Fibroblast of the aortic adventitia (primary cell): ENCODE measurements at places on chromosomes 2 and 18.
A peak's percentile ranks its signal among the peaks of the same experiment; 100 is the strongest.

DNA sequence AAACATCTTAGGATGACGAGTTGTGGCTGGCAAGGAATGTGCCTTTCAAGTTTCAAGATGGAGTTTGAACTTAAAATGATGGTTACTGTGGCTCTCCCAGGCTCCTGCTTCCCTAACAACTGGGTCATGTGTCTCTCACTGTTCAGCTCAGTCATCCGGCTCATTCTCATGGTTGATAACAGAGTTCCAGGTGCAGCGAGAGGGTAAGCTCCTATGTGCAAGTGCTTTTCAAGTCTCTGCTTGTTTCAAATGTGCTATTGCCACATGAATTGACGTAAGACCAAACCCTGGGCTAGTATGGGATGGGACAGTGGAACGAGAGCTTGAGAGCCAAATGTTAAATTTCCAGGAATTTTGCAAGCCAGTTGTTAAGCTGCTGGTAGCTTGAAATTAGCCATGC is 19.5 kb upstream of the PUM2 start:
- DNase-seq, result no peak

- DNase-seq, result no peak
Observed at GRCh38 chr2:190527214-190527613, 7.3 kb downstream of the NEMP2 start.

DNA sequence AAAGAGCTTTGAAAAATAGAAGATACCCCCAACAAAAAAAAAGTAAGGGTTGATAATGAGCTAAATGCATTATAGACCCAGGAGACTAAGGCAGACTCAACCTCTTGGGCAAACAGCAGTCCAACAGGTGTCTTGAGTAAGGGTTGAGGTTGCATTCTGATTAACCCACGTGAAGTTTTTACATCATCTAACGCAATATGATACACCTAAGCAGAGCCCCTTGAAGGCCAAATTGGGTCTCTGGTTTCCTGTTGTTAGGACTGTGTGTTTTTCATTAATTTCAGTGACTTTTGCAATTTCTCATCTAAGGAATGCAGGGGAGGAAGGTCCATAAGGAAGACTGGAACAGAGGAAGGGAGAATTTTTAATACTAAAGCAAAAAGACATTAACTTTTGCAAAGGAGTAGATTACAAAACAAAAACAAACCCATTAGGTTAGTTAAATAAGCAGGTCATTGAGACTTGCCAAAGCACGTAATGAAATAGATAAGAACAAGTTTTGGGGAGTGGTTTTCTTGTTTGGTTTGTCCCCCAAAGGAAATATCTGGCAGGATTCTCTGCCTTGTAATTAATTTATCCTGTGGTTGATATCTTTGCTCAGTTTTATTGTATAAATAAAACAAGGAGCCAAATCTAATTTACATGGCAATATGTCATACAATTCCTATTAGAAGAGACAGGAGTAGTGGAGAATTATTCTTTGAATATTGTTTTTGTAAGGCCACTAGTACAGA is 244.3 kb downstream of the ETAA1 start:
- DNase-seq, result peak; percentile 49

- no peak for DNase-seq
Observed at GRCh38 chr18:13547347-13547746, 179.0 kb downstream of the FAM210A start.

DNA sequence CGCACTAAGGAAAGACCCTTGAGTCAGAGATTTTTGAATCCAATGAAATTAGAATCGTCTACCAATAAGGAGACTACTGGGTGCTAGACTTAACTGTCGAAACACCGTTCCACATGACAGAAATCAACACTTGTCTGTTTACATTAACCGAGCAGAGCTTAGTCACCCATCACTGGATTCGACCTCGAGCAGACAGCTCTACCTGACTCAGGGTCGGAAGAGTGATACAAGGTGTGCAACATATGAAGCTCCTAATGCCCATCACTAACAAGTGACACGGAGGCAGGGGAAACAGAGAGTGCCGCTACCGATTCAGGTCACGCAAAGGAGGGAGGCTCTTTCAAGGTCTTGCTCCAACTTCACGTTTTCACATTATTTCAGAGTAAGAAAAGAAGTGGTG is 54.2 kb upstream of the FZD5 start:
- no peak for DNase-seq

GRCh38 chr2:42436370-42436769 is 57.4 kb downstream of the KCNG3 start:
- no peak for DNase-seq

DNA sequence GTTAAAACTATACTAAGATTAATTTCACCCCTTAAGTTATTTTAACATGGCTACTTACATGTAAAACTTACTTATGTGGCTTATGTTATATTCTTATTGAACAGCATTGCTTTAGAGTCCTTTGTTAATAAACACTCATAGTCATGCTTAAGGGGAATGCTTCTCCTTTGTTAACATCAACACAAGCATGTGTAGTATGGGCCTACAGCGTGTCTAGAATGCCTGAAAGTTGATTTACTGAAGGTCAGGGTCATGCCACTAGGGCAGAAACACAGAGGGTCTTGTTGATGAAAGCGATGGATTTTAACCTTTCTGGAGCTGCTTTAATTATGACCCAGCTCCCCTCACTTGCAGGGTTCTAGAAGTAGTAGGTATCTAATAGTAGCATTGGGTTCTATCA is 159.8 kb upstream of the DLX2 start:
- DNase-seq, result no peak

GRCh38 chr2:26610504-26611335 is 30.4 kb downstream of the CIB4 start:
- no peak for DNase-seq

DNA sequence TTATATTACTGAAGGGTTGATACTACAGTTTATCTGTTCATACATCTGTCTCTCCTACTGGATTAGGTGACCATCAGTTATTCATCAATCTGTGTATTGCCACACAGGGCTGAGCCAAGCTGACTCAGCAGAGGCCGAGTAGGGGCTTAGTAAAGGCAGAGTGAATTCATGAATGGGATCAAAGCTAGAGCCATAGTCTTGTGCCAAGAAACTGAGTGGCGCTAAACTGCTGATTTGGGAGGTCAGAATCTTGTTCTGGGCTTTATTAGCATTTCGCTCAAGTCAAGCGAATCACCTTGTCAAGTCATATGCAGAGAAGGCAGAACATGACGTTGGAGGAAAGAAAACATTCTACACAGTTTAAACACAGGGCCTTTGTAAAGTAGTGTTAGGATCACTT is 34.1 kb downstream of the SOCS6 start:
- DNase-seq, result peak; percentile 71

DNA sequence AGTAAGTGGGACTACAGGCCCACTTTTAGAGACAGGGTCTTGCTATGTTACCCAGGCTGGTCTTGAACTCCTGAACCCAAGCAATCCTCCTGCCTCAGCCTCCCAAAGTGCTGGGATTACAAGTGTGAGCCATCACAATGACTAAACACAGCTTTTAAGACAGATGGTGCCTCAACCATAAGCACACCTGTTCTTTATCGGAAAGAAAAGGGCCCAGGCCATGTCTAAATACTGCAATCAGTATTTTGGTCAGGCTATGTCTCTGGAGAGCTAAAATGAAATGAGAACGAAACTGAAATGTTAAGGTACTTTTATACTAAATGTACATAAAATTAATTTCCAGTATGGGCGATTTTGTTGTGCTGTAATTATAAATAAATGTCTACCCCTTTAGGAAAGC is 69.5 kb upstream of the SPTBN1 start:
- DNase-seq, result no peak

DNA sequence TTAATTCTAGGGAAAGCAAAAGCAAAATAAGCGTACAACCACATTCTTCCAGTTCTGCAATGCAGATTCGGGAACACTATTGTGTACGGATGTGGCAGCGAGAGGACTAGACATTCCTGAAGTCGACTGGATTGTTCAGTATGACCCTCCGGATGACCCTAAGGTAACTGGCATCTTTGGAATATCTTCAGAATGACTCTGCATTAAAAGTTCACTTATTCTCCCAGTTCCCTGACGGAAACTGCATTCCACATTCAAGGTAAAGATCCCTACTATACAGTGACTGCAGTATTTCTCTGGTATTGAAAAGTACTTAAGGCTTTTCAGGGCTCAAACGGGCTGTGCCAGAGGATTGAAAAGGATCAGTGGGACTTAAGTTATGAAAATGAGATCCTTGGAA is 10.9 kb downstream of the DDX18 start:
- no peak for DNase-seq

DNA sequence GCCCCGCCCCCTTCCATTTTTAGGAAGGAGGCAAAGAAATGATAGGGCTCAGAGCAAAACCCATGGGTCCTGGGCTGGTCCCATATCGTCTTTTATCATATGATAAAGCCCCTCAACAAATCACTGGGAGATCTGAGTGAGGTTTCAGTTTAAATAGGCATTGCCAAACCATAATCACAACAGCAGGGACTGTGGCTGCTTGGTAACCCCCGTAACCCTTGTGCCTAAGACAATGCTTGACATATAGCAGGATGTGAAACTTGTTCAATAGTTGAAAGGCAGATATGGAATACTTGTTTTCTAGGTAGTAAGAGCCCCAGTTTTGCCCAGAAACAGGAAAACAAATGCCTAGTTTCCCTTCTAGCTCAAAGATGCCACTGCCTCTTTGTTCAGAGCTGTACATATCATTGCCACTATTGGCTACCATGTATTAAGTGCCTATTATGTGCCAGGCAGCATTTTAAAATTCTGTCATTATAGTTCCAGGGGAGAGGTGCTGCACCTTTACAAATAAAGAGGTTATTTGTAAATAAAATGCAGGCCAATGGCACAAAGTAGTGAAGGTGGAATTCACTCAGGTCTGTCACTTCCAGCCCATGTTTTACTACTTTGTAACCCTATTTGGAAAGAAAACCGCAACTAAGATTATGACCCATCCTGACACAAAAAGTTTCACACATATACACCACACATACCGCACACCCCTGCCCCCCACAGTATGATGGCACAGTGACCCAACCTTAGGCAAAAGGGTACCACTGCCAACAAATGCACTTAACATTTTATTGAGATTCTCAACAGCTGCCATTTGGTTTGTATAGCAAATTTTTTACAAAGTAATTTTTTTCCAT is 14.2 kb downstream of the NAGK start:
- DNase-seq, result no peak

DNA sequence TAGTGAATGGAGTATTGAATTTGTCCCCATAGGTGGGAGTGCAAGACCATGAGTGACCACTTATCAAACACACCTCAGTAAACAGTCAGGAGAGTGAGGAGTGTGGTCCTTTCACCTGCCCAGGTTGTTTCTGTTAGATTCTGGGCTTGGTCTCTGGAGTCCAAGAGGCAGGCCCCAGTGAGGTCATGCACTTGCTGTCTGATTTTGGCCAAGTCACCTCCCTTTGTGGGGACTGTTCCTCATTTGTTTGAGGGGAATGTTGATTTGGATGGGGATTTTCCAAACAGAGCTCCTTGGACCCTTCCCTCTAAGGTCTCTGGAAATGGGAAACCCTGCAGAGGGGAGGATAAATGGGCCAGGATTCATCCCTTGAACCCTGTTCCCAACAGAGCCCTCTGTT is 7.3 kb downstream of the IL1RN start:
- no peak for DNase-seq

GRCh38 chr2:167404627-167405284 is 516.5 kb downstream of the XIRP2 start:
- DNase-seq, result no peak

DNA sequence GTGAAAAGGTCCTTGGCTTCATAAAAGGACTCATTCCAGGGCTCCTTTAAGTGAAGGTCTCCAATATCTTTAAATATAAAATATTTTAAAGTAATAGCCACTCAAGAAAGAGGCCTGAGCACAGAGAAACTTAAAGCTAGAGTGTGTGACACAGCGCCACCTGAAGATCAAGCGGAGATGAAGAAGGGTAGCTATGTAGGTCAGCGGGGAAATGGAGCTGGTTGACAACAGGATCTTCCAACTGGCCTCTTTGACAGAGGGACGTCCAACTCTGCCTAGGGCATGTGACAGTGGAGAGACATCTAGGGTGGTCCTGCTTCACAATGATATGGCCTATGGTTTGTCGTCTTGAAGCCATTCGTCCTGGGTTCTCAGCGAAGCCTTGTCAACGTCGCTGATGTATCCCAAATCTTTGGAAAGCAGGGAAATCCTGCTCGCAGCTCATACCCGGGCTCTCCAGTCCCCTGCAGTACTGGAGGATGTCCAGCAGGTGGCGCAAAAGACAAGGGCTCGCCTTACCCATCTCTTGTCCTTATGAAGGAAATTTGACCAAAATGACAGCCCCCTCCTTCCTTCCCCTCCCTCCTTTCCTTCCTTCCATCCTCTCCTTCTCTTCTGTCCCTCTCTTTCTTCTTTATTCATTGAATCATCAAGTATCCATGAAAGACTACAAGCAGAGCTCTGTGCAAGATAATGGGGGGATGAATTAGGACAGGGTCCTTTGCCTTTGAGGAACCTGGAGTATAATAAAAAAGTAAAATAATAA is 59.6 kb downstream of the LONRF2 start:
- peak; percentile 68 for DNase-seq
